Chondrocyte (in vitro differentiated cells): ENCODE measurements at places on chromosomes 16 and 17. TPM values are rescaled to one million over a fixed set of nuclear protein-coding genes. Genes with fewer than 3 reads are reported as not detected.

DNA sequence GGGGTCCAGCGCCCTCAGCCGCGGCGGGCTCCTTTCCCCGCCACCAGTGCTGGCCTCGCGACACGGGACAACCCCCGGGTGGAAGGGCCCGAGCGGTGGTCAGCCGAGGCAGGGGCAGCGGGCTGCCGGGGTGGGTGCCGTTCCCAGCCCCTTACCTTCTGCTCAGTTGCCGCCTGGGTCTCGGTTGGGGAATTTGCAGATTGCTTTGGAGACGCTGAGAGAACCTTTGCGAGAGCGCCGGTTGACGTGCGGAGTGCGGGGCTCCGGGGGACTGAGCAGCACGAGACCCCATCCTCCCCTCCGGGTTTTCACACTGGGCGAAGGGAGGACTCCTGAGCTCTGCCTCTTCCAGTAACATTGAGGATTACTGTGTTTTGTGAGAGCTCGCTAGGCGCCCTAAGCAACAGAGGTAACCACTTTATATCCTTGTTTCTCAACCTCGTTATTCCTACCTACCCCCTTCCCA, 381 bp downstream of the CTNS start:
- DNase-seq = no peak

- DNase-seq = peak; percentile 54
Observed at GRCh38 chr17:77365584-77366186, 224.9 kb downstream of the SEC14L1 start.

- DNase-seq = no peak
Observed at GRCh38 chr17:7573324-7574080, 5.9 kb upstream of the CD68 start.

GRCh38 chr17:6627019-6627418, 13.5 kb downstream of the KIAA0753 start:
- no peak for DNase-seq

- DNase-seq = no peak
Observed at GRCh38 chr16:49051576-49051975, 230.1 kb downstream of the CBLN1 start.

Gene MAP1LC3B
- total RNA-seq = 139 to 189 TPM (median 186 TPM) in 3 replicates

Gene CORO1A
- 2.2 to 3.0 TPM (median 2.9 TPM) in 3 replicates for total RNA-seq

Gene ABI3
- not detected in 3 replicates for total RNA-seq
